ENCODE measurements at places on chromosomes 13 and 19.
A peak's percentile ranks its signal among the peaks of the same experiment; 100 is the strongest.

DNA sequence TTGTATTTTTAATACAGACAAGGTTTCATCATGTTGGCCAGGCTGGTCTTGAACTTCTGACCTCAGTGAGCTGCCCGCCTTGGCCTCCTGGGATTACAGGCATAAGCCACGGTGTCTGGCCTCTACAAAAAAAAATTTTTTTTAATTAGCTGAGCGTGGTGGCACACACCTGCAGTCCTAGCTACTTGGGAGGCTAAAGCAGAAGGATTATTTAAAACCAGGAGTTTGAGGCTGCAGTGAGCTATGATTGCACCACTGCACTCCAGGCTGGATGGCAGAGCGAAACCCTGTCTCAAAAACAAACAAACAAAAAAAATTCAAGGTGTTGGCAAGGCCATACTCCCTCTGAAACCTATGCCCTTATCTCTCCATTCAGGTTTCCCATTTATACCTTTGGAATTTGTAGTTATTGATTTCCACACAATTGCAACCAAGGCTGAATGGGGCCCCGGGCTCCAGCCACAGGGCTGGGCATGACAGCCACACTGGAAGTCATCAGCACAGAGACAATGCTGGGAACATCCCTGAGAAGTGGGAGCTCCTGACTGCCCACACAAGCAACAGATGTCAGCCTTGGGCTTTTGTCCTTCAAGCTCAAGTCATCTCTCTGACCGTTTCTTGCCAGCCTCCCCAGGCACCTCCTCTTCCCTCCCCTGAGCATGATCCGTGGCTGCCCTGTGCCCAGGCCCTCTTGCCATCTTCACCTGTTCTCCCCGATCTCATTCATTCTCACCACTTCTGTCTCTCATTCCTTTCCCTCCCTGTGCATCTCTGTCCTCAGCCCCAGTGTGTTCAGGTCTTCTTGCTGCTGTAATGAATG lies 27.2 kb upstream of the CALM3 start:
- H3K36me3 ChIP-seq, result no peaks in the 10 kb centered on the region
- DNase-seq, result peak; percentile 50
- H3K4me1 ChIP-seq, result peaks cover 5% of the 10 kb centered on the region

GRCh38 chr19:17309965-17310461 lies 650 bp downstream of the DDA1 start:
- peaks cover 6% of the 10 kb centered on the region for H3K4me1 ChIP-seq
- H3K27me3 ChIP-seq, result no peaks in the 10 kb centered on the region
- H3K4me3 ChIP-seq, result peak overlapping the region; percentile 83
- peaks cover 26% of the 10 kb centered on the region for H3K36me3 ChIP-seq
- H3K27ac ChIP-seq, result no peak overlapping the region

DNA sequence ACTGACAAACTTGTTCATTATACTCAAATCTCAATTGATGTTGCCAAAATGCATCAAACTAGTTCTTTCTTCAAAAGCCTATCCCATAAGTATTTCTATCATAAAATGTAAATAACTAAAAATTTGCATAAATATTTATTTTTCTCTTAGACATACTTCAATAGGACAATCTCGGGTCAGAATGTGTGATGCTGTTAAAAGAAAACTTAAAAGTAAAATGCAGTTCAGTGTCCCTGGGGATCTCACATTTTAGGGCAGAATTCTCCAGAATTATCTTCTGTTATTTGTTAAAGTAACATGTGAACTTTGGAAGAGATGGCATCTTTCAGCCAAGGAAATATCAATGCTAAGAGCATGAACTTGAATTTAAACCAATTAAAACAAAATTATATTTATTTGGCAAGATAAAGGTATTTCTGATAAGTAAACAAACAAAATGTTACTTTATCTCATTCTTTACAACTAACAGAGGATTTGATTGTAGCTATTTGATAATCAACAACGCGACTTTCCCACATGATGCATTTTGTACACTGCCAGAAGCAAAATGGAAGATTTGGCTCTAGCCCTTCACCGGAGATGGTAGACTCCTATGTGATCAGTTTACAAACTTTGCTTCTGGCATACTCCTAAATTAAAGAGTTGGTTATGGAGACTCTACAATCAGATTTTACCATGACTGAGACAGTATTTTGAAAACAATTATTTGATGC lies 169.5 kb upstream of the EDNRB start:
- no peak for DNase-seq
- no peaks in the 10 kb centered on the region for H3K4me1 ChIP-seq
- H3K27me3 ChIP-seq, result no peaks in the 10 kb centered on the region
- H3K36me3 ChIP-seq, result no peaks in the 10 kb centered on the region
- no peak overlapping the region for H3K27ac ChIP-seq

- no peaks in the 10 kb centered on the region for H3K27me3 ChIP-seq
- no peak overlapping the region for H3K4me3 ChIP-seq
- no peaks in the 10 kb centered on the region for H3K36me3 ChIP-seq
- no peaks in the 10 kb centered on the region for H3K4me1 ChIP-seq
- DNase-seq, result no peak
Measured at GRCh38 chr13:27347211-27347772, 76.7 kb downstream of the RASL11A start.

Measured in endodermal cell (in vitro differentiated cells).